Hypothalamus (tissue), 51 donors: ENCODE measurements at places on chromosomes 1 and 21.

- peak; percentile 80 for DNase-seq
Measured at GRCh38 chr1:1906185-1907097, 8.6 kb upstream of the CALML6 start.

- DNase-seq, result peak; percentile 17
Measured at GRCh38 chr1:233240829-233241682, 54.5 kb downstream of the PCNX2 start.

GRCh38 chr1:61420909-61421835 lies 303.8 kb downstream of the TM2D1 start:
- DNase-seq, result no peak

DNA sequence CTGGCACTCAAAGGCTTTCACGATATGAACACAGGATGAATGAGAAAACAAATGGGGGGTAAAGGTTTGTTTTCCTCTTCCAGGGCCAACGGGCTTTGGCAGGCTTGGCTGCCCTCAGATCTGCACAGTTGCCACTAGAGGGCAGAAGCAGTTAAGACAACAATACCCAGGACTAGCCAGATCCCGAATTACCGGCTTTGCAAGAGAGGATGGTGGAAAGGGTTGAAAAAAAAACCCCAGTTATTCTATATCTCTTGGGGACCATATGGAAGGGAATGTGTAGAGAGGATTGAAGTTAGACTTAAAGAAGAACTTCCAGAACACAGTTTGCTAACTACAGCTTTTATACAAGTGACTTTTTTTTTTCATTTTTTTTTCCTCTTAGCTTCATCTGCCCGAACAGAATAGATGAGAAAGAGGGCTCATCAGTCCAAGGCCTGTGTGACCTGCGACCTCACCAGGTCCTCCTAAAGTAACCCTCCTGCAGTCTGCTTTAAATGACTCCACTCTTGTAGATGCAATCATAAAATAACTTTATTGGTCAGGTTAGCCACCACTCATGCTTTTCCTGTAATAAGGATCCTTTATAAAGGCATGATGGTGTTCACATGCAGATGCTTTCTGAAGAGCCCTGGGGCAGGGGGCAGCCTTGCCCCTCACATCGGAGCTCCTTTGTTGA lies 10.7 kb downstream of the FMOD start:
- no peak for DNase-seq

GRCh38 chr1:54810153-54810942 lies 9.2 kb upstream of the TTC22 start:
- peak; percentile 28 for DNase-seq

DNA sequence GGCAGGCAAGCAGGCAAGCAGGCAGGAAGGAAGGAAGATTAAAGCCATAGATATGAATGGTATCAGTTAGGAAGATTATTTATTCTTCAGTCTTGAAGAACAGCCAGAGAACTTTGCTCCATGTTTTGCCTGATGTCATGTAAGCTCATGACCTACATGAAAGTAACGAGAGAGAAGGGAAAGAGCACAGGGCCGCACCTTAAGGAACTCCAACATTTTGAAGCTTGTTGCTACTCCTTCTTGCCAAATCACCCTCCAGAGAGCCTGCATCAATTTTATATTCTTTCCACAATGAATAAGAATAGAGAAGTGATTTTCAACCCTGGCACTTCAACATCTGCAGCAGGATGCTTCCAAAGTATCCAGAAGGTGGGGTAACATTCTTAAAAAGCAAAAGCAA lies 78.0 kb upstream of the EFHD2 start:
- no peak for DNase-seq

GRCh38 chr1:177753655-177754054 lies 216.2 kb downstream of the SEC16B start:
- no peak for DNase-seq

- DNase-seq, result no peak
Measured at GRCh38 chr21:40243685-40244084, 376.4 kb downstream of the PCP4 start.

DNA sequence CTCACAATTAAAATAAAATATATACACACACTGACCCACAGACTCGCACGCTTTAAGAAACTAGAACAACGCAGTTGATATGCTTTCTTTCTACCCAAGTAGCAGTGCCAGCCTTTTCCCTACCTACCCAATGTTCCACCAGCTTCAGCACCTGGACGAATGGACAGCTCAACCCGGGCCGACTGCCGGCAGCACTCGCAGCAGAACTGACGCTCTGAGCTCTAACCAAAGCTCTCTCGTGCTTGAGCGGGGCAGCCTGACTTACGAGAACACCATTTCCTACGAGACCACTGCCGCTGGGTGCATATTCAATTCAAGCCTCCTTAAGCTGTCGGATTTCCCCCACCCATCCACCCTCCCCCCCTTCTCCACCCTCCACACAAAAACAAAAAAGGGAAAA lies 127.4 kb upstream of the DPYD start:
- DNase-seq, result peak; percentile 69

DNA sequence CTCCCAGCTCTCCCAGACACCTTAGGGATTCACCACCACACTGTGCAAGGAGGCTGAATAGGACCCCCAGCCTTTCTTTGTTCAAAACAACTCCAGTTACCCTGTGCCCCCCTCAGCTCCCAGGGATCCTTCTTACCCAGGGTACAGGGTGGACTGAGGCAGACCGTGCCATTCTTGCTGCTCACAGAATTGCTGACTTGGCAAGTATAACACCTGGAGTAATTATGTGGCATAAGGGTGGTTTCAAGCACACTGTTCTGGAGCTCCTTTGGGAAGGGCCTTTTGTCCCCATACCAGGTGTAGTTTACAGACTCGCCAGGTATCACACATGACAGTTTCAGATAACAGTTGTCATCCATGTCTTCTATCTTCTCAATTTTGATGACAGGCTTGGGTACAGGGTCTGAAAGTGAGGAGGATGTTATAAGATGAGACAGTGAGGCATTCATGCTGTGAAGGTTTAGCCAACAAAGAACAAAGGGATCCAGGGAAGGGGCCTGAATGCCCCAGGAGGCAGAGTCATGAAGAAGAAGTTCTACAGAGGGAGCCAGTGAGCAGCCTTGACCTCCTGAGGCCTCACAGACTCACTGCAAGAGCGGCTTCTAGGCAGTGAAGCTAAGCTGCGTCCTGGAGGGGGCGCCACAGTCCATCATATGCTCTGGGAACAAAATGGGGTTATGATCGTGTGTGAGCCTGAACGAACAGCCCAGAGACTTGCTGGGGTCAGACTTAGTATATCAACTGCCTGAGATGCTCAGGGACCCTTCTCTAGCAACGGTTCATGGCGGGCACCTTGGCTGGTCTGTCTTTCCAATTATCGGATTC lies 30.3 kb downstream of the CD48 start:
- no peak for DNase-seq

DNA sequence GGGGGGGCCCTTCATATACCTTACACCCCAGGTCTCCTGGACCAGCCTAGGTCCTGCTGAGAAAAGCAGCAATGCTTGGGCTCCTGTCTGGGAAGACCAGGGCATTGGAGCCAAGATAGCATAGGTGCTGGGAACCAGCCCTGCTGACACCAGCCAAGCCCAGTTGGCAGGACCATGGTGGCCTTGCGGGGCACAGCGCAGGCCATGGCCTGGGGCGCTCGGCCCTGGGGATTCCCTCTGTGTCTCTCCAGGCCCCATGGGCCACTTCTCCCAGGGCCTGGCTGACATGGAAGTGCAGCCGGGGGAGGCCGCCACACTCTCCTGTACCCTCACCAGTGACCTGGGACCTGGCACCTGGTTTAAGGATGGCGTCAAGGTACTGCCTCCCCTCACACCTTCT lies 23.3 kb downstream of the IGFN1 start:
- DNase-seq, result no peak

DNA sequence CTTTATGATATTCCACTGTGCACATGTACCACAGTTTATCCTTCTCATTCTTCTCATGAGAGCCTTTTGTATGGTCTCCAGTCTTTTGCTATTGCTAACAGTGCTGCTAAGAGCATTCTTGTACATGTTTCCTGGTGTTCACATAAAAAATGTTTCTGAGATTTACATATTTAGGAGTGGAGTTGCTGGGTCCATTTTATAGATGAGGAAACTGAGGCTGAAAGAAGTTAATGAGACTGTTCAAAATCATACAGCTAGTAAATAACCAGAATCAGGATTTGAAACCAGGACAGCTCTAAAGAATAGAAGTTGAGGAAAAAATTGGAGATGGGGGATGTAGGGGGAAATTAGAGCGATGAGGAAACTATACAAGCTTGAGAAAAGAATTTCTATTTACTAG lies 27.8 kb upstream of the RGS16 start:
- no peak for DNase-seq

- no peak for DNase-seq
Measured at GRCh38 chr1:206904423-206905142, 7.3 kb downstream of the IL24 start.

DNA sequence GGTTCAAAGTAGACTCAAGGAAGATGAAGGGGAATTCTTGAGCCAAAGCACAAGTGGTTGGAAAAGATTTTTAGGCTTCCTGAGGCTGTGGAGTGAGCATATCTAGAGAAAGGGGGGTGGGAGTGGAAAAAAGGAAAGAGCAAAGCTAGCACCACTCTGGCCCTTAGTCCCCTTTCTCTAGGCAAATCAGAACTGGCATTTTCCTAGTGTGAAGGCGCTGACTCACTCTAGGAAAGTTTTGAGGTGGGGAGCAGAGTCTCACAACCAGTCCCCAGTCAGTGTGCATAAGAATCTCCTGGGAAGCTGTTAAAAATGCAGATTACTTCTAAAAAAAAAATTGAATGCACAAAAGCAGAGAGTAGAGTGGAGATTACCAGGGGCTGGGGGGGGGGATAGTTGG lies 3.4 kb upstream of the GPR89B start:
- DNase-seq, result no peak

DNA sequence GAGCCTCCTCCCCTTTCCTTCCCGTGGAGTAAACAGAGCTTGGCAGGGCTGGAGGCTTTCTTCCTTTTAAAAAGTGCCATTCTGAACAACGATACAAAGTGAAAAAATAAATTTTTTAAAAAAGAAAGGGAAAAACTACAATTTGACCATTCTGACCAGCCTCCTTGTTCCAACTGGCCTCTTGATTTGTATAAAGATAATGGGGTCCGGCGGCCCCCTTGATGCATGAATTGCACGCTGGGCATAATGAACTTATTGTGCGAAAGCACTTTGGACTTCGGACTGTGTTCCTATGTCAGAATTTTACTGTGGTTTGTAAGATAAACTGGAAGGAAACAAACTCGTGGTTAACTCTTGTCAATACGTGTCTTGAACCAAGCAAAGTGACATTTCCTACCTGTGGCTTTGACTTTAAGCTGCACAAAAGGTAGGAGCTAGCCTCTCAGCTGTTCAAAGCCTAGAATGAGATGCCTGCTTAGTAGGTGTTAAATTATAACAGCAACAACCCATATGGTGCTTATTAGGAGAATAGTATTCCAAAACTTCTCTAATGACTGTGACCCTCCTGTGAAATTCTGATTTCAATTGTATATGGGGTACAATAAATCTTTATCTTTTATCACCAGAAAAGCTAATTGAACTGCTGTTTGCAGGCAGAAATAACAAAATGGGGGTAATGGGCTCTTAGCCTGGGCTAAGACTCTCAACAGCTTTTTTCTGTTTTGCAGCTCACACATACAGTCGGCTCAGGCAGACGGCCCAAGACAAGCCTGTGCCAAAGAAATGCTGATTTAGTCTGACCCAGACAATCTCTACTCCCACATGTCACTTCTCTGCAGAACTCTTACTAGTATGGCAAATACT lies 9.3 kb downstream of the IRF2BP2 start:
- no peak for DNase-seq

- no peak for DNase-seq
Measured at GRCh38 chr1:7608628-7609305, 162.3 kb upstream of the VAMP3 start.

- no peak for DNase-seq
Measured at GRCh38 chr1:57770772-57771171, 346.9 kb upstream of the DAB1 start.

DNA sequence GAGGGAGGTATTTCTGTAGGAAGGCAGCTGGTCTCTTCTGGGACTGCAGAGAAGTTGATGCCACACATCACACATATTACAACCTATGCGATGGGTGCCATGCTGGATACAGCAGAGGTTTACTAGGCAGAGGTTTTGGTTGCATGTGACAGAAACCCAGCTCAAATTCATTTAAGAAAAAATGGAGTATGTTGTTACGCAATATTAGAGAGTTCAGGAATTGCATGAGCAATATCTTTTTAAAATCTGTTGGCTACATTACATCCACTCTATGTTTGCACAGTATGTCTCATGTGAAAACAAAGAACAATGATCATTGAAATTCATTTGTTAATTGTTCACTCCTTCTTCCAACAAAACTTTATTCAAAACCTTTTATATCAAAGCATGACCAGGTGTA lies 425.2 kb downstream of the RWDD3 start:
- no peak for DNase-seq

- no peak for DNase-seq
Measured at GRCh38 chr1:215263636-215264035, 181.1 kb downstream of the KCNK2 start.

DNA sequence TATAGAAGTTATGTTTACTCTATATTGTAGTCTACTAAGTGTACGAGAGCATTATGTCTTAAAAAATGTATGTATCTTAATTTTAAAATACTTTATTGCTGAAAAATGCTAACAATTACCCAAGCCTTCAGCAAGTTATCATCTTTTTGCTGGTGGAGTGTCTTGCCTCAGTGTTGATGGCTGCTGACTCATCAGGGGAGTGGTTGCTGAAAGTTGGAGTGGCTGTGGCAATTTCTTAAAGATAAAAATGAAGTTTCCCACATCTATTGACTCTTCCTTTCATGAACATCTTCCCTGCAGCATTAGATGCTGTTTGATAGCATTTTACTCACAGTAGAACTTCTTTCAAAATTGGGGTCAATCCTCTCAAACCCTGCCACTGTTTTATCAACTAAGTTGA lies 95.8 kb downstream of the CDC7 start:
- no peak for DNase-seq

- no peak for DNase-seq
Measured at GRCh38 chr1:183246436-183246835, 60.4 kb downstream of the LAMC2 start.

DNA sequence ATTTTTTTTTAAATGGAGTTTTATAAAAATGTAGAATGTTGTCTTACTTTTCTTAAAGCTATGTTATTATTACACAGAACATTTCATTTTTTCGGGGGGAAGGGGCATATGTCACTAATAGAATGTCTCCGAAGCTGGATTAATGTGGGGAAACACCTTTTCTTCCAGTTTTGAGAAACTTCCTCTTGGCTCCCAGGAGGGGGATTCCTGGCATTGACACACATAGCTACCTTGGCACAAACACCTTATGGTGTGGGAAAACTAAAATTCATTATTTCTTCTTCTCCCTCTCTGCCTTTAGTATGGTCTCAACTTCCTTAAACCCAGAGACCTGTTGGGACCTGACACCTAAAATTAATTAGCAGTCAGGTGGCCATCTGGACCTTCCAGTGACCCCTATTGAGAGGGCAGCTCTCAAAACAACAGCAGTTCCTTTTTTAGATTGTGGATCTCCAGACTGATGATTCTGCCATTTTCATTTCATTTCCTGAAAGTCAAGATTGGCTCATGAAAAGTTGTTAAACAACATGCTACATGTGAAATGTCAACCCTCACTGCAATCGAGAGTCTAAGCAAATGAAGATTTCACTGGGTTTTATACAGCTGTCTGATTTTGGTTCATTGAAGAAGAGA lies 70.1 kb upstream of the EDEM3 start:
- no peak for DNase-seq

GRCh38 chr1:10152709-10153284 lies 57.6 kb upstream of the KIF1B start:
- DNase-seq, result peak; percentile 81
